Stimulated activated naive CD8-positive, alpha-beta T cell treated with anti-CD3 and anti-CD28 coated beads, Interleukin-15, Interleukin-2, amounts not matched to agents 100 U/mL and 50 U/mL, for 24 hours (primary cell): ENCODE measurements at places on chromosomes 12 and 14.

DNA sequence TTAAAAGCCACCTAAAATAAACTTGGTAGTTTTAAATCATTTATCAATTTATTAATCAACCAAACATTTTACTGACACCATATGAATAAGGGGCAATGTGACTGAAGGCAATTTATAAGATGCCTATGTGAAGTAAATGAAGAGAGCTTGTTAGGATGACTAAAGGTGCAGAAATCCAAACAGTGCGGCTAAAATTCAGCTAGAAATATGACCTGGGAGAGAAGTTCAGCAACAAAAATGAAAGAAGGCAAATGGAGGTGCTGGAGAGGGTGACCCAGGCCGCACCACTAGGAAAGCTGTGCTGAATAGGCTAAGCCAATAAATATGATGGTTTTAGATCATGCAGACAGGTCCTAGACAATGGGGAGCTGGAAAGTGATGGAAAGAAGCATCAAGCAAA, 403.7 kb downstream of the BTG1 start:
- no peak for DNase-seq

DNA sequence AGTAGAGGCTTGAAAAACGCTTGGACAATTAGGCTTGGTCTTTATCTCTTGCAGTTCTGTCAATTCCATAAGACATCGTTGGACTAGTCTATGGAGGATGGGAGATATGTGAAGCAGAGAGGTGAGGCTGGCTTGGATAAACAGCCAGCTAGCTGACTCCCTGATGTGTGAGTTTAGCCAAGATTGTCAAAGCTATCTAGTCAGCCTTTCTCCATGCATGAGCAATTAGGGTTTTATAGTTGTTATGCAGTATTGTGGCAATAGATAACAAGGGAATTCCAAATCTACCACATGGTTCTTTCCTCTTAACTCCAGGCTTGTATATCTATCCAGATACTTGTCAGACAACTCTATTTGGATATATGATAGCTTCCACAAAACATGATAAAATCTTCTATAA, 153.6 kb upstream of the NRXN3 start:
- no peak for DNase-seq

DNA sequence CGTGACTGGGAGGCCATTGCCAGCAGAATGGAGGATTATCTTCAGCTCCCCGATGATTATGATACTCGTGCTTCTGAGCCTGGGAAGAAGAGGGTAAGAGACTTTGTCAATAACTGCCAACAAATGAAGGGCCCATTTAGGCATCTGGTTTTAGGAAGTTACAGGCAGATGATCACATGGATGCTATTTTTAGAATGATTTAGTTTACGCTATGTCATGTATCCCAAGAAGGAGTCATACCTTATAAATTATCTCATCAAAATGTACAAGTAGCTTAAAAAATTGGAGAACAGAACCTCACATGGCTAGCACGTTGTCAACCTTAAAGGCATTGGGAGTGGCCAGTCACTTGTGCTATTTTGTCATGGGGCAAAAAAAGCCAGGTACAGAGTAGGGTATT, 46.7 kb downstream of the PROX2 start:
- no peak for DNase-seq

- no peak for DNase-seq
Observed at GRCh38 chr14:26589925-26590324, 7.9 kb downstream of the NOVA1 start.

- DNase-seq, result no peak
Observed at GRCh38 chr12:70785896-70786295, 134.6 kb downstream of the PTPRR start.

DNA sequence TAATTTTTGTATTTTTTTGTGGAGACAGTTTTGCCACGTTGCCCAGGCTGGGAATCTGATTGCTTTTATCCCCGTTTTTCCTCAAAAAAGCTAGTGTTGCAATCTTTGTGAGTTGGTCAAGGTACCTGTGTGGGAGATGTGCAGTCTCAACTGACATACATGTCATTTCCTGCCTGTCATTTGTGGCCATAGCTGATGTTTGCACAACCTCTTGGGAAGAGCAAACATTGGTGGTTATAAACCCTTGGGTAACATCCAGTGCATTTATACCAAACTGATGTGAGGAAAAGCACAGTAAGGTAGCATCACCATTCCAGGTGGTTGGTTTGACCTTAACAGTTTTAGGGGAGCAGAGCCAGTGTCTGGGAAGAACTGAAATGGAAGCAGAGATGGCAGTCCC, 54.7 kb downstream of the ATG14 start:
- DNase-seq, result no peak

DNA sequence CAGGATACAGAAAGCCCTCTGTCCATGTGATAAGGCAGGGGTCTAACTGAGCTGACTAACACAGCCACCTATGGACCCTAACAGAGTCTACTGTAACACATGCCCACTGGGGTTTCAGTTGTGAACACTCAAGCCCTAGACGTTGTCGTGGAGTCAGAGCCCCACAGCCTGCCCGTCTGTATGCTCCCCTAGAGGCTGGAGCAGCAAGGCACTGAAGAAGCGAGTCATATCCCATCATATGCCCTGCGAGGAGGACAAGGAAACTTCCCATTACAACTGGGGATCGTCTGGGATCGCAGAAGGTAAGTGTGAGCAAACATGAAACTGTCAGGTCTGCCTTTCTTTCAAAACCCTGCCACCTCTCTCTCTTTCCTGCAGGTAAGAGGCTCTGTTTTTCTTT, 138.1 kb downstream of the GPR65 start:
- no peak for DNase-seq

- no peak for DNase-seq
Observed at GRCh38 chr12:100953217-100953616, 158.6 kb downstream of the ANO4 start.

DNA sequence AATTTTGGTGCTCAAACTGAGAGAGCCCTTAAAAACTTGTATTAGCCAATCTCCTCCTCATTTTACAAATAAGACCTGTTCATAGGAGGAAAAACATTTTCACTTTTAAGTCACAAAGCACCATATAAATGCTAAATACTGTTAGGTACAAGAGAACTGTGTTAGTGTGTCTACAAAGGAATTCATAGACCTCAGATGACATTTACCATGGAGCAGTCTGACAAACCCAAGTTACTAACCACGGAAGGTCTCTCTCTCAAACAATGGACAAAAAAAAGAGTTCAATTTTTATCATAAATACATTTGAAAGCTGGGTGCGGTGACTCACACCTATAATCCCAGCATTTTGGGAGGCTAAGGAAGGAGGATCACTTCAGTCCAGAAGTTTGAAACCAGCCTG, 10.0 kb downstream of the SBNO1 start:
- DNase-seq, result no peak

- no peak for DNase-seq
Observed at GRCh38 chr14:53110096-53110495, 43.0 kb downstream of the DDHD1 start.

- no peak for DNase-seq
Observed at GRCh38 chr14:29759521-29760340, 167.9 kb downstream of the PRKD1 start.

GRCh38 chr12:98601924-98602323, 8.4 kb downstream of the SLC25A3 start:
- no peak for DNase-seq

GRCh38 chr14:24310265-24310645, 315 bp downstream of the LTB4R2 start:
- DNase-seq, result peak; percentile 10

DNA sequence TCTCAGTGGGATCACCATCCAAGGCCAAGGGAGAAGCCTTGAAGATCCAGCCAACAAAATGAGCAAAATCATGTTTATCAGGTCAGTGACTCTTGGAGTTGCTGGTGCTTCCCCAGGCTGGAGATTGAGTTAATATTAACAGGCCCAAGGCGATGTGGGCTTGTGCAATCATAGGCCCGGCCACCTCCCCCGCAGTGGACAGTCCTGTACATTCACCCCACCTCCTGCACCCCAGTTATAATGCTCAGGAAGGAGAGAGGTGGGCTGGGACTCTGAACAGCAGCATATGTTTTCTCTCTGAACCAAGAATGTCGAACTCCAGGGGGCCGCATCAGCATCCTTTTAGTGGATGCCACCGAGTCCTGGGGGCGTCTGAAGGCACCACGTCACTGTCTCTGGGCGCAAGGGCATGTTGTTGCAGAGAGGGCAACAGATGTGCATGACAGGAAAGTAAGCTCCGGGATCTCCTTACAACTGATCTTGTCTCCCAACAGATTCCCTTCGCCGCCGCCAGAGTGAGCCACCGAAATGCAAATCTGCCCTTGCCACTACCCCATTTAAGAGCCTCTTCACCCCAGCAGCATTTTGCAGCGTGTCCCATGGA, 32.2 kb upstream of the SERPINA6 start:
- no peak for DNase-seq

DNA sequence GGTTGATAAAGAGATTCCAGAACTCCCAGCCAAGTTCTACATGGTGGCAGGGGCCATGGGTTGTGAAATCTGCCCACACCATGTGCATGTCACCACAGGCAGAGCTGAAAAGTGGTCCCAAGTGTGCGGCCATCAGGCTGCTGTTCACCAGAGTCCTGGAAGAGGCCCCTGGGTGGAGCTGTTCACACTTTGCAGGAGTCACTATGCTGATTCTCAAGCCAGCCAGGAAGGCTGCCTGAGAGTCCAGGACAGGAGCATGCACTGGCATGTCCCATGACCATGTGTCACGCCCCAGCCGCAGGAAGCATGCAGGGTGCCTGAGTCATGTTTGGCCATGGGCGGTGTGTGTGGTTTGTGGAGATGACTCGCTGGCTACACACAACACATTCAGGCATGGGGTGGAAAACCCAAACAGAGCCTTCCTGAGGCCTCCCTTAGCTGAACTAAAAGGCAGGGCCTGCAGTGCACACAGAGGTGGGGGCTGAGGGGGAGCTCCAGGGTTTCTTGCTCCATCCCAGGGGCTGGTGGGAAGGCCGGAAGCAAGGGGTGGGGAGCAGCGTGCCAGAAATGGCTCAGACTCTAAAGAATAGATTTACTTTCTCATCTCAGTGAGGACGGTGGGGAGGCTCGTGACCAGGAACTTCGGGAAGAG, 19.4 kb downstream of the ABCB9 start:
- DNase-seq, result peak; percentile 89

GRCh38 chr14:96176811-96177211, 27.8 kb upstream of the BDKRB2 start:
- DNase-seq, result no peak

- DNase-seq, result no peak
Observed at GRCh38 chr14:102580550-102581110, 11.8 kb upstream of the RCOR1 start.

DNA sequence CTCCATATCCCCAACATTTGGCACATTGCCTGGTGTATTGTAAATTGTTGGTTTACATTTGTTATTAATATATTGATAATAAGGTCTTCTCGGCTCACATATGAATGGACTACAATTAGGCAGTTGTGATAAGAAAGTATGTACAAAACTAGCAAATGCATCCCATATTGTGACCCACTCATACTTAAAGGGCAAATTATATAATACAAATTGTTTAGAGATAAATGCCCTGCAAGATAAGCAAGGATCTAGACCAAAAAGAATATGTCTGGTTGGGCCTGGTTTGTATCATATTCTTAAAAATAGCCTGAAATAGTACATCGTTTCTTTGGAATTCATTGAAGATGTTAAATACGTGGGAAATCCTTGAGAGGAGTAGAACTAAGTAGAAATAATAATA, 151.3 kb downstream of the CNTN1 start:
- DNase-seq, result no peak

GRCh38 chr14:105099778-105100177, 34.5 kb upstream of the GPR132 start:
- DNase-seq, result no peak

GRCh38 chr12:9925705-9926393, 6.3 kb downstream of the CLEC2A start:
- no peak for DNase-seq

- DNase-seq, result no peak
Observed at GRCh38 chr14:35385042-35385839, 19.3 kb downstream of the NFKBIA start.

- DNase-seq, result no peak
Observed at GRCh38 chr12:107978641-107979040, 150.4 kb upstream of the WSCD2 start.

- no peak for DNase-seq
Observed at GRCh38 chr14:64778104-64778754, 74.0 kb downstream of the PLEKHG3 start.

GRCh38 chr14:95518045-95518751, 1.7 kb upstream of the SYNE3 start:
- no peak for DNase-seq

GRCh38 chr14:49953196-49953595, 60.3 kb downstream of the ARF6 start:
- DNase-seq, result no peak

DNA sequence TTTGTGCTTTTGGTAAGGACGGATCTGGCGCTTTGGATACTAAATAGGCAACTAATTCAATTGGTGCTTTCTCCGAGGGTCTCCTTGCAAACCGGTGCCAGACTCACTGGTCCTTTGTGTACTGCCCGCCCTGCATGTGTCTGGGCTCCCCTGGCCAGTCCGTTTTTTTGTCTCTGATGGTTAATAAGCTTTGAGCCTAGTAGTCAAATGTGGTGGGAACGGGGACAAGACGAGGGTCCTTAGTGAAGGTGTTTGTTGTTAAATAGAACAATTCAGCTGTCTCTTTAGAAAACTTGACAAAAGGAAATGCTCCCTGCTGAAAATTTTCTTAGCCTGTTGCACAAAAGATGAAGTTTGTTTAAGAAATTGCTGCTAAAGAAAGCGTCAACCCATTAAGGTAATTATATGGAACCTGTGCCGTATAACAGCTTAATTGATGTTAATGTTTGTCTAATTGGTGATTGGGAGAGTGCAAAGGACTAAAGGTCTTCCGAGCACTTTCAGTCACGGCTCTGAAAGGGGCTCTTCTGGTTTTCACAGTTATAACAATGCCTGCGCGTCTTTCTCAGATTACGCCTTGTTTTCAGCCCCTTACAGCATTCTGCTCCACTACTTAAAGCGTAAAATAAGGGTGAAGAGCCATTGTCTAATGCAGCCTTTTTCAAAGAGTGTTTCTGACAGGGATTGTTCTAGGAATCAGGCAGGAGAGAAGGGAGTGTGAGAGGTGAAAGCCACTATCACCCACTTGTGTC, 537.4 kb downstream of the PRKD1 start:
- no peak for DNase-seq

- no peak for DNase-seq
Observed at GRCh38 chr12:56202366-56202765, 13.1 kb upstream of the SMARCC2 start.

DNA sequence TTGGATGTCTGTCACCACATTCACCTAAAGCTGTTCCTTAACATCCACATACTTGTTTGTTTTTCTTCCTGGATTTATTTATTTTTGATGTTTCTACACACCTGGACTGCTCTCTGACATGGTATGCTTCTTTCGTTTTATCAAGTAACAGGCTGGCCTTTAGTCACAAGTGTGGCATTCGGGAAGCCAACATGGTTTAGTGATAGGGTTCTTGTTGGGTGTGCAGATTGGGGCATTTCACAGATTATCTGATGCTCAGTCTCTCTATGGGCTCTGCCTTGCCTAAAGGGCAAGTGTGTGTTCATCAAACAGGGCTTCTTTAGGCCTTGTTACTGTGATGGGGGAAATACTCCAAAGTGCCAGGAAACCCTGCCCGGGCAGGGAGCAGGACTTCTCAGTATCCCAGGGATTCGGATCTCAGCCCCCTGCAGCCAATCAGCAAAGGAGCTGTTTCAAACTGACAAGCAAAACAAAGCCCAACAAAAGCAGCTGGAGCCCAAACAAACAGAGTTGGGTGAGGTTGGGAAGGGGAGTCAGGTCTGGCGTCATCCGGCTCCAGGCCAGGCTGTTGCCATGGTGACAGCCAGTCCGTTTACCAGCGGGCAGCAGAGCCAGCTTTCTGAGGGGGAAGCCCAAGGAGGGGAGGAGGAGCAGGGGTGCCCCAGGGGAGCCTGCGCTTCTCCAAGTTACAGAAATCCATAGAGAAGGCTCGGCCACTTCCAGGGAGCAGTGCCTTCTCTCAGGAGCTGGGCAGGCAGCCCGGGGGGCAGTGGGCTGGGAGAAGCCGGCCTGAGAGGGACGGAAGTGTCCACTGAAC, 31.9 kb downstream of the FOS start:
- DNase-seq, result no peak
